Kidney (tissue), 22 donors: ENCODE measurements at places on chromosomes 12 and 14.
A peak's percentile ranks its signal among the peaks of the same experiment; 100 is the strongest.

- peak; percentile 90 for DNase-seq
Measured at GRCh38 chr12:13534645-13535398, 338.3 kb downstream of the EMP1 start.

GRCh38 chr14:23876160-23876750, 77.3 kb upstream of the DHRS4 start:
- no peak for DNase-seq

- no peak for DNase-seq
Measured at GRCh38 chr12:4203772-4204376, 69.7 kb upstream of the CCND2 start.

DNA sequence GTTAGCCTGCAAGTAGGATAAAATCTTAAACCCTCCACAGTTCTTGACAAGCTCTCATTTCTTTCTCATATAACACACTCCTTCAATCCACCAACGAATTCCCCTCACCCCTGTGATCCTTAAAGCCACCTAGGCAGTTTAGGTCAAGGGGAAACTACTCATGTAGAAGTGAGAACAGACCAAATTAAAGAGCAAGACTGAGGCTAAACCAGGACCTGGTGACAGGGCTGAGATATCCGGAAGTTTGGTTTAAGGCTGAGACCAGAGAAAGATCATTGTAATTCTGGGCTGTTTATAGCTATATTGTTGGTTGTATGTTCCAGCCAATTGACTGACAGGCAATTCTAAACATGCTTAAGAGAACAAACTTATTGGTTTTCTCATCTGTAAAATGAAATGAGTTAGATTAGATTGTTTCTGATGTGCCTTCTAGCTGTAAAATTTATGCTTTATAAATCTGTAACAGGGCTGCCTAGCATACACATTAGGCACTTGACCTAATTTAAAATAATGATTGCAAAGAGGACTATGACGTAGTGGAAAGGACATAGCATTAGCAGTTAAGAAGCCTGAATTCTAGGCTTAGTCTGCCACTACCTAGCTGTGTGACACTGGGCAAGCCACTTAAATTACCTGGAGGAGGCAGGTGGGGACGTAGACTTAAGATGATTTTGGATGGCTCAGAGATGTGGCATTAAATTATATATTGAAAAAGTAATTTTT, 53.9 kb upstream of the PTGR2 start:
- DNase-seq = no peak

DNA sequence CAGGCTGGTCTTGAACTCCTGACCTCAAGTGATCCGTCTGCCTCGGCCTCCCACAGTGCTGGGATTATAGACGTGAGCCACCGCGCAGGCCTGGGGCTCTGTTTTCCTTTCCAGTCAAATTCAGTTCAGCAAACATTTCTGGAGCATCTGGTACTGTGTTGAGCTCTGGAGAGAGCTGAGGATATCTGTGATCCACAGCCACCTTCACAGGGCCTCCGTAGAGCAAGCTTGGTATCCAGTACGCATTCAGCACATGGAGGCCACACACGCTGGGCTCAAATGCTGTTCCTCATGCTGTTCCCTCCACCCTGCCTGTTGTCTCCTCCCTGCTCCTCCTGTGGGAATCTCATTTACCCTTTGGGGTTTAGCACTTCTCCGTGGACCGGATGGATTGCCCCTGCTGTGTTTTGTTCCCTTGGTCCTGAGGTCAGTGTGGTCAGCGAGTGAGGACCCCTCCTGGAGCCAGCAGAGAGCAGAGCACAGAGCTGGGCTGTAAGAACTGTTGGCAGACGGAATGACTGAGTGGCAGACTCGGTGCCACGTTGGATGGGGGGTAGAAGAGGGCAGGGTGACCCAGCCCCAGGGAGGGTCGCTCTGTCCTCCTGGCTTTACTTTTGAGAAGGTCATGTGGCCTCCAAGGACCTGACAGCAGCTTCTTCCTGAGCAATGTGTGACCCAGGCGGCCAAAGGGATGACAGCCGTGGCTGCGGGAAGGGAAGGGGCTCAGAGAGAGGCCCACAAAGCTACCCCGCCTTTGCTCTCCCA, 891 bp downstream of the RPS6KL1 start:
- DNase-seq = no peak

- peak; percentile 25 for DNase-seq
Measured at GRCh38 chr14:49494836-49495235, 91.3 kb downstream of the RPS29 start.

- no peak for DNase-seq
Measured at GRCh38 chr14:95830386-95830785, 46.2 kb upstream of the TUNAR start.

DNA sequence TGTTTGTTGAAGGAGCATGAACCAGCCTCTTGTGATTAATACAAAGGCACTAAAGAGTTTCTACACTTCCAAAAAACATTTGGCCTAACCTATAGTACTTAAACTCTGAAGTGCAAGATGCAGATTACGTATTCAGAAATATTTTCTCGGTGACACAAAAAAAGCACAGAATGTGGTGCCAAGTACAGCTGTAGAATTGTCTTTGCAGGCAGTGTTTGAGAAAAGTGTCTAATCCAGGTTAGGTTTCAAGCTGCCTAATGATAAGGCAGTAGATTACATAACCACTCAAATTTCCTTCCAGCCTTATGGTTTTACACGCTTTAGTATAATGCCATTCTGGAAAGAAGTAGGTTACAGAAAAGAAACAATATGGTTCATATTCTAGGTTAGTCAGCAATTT, 205.2 kb downstream of the KLHL28 start:
- DNase-seq = no peak

DNA sequence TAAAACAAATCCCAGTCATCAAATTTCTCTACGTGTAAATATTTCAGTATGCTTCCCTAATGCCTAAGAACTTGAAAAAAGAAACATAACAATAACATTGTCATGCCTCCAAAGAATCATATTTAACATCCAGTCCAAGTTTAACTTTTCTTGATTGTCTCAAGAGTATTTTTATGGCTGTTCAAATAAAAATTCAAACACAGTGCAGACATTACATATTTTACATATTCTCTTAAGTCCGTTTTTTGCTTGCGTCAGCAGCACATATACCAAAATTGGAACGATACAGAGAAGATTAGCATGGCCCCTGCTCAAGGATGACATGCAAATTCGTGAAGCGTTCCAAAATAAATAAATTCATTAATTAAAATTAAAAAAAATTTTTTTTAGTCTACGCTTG, 23.3 kb upstream of the EEA1 start:
- no peak for DNase-seq

GRCh38 chr14:84436528-84436927, 1093.4 kb upstream of the FLRT2 start:
- peak; percentile 38 for DNase-seq

DNA sequence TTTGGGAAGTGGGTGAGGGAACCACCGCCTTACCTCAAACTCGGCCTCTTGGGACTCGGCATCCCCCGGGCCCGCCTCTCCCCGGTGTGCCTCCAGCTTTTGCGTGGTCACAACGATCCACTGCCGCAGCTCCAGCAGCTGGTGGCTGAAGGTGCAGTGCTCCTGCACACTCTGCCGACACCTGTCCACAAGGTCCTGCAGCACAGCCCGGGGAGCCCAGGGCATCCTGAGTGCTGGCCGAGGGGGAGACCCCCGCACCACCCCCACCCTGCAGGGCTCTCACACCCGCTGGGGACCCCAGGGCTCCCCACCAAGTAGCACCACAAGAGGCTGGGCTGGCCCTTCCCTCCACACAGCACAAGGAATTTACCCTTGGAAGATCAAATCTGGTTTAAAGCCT, 76.6 kb downstream of the SYNE3 start:
- no peak for DNase-seq

- no peak for DNase-seq
Measured at GRCh38 chr12:127542931-127543330, 724.0 kb upstream of the TMEM132C start.

- DNase-seq = no peak
Measured at GRCh38 chr12:72318341-72318740, 46.2 kb downstream of the TRHDE start.

DNA sequence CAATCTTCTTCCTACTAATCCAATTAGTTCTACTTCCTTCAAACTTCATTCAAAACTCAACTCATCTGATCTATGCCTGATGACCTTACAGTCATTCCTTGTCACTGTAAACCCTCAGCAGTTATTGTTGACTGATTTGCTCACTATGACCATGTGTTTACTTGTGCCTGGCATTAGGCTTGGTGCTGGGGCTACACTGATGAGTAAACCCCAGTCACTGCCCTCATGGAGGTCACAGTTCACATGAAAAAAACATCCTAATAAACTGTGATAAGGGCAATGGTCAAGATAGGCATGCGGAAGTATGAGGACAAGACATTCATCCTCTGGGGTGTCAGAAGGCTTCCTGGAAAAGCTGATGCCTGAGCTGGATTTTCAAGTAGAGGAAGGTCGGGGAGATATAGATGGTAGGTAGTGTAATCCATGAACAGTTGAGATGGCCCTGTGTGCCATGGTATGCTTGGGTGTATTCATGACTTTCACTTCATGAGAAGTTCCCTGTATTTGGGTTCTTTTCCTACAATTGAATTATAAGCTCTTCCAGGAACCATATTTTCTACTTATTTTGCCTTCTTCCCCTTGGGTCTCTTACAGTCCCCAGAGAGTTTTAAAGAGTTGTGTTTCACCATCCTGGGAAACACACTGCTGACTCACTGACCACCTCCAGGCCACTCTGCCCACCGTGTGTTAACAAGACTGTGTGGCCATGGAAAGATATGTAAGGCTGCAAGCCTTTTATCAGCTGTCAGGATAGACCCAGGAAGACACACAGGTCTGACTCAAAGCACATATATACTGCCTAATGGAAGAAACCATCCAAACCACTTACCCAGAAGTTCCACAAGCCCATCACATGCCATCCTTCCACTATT, 38.7 kb upstream of the DUSP6 start:
- DNase-seq = no peak

- no peak for DNase-seq
Measured at GRCh38 chr14:39289523-39289922, 55.8 kb downstream of the MIA2 start.

GRCh38 chr12:20474016-20474415, 105.7 kb downstream of the PDE3A start:
- DNase-seq = no peak

- DNase-seq = no peak
Measured at GRCh38 chr12:47946413-47947323, 16.7 kb upstream of the TMEM106C start.

- no peak for DNase-seq
Measured at GRCh38 chr12:25322351-25322750, 71.6 kb upstream of the KRAS start.

GRCh38 chr14:58484176-58484575, 56.7 kb downstream of the KIAA0586 start:
- no peak for DNase-seq

DNA sequence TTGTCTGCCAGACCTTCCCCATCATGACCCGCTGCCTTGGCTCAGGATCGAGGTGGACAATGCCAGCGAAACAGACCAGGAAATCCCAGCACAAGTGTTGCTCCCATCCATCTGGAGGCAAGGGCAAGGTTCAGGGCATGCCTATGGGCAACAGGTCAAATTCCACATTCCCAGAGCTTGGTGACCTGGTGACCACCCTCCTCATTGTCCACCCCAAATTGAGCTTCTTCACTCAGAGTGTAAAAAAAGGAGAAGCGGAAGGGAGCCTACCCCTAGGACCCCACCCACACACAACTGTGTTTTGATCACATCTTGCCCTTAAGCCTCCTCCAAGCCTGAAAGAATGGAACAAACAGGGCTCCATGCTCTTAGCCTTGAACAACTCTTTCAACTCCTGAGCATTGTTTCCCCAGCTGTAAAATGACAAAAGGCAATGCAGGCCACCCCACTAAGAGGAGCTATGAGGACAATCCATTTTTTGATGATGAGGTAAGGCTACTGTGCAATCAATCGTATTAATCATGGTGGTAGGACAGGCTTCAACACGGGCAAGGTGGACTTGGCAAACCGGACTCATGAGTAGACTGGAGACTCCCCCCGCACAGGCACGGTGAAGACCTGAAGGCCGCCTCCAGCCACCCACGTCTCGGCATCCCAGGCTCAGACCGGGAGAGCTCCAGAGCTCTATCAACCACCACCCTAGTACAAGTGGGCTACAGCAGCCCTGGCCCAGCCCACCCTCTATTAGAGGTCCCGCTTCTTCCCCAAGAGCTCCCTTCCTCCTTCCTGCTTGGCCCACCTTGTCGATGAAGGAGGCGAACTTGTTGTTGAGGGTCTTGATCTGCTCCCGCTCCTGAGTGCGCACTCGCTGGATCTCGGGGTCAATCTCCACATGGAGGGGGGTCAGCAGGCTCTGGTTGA, 866 bp downstream of the KRT79 start:
- no peak for DNase-seq

GRCh38 chr14:101962503-101962874, 1.9 kb upstream of the DYNC1H1 start:
- DNase-seq = no peak
